Right ventricle myocardium inferior (tissue), 1 donor: ENCODE measurements at places on chromosomes 3 and 15.

- DNase-seq: no peak
Observed at GRCh38 chr15:59053482-59053881, 51.5 kb upstream of the CCNB2 start.

- DNase-seq: peak; percentile 37
Observed at GRCh38 chr3:13388816-13389215, 31.3 kb downstream of the NUP210 start.

- DNase-seq: no peak
Observed at GRCh38 chr3:100613721-100614390, 4.5 kb downstream of the ADGRG7 start.

DNA sequence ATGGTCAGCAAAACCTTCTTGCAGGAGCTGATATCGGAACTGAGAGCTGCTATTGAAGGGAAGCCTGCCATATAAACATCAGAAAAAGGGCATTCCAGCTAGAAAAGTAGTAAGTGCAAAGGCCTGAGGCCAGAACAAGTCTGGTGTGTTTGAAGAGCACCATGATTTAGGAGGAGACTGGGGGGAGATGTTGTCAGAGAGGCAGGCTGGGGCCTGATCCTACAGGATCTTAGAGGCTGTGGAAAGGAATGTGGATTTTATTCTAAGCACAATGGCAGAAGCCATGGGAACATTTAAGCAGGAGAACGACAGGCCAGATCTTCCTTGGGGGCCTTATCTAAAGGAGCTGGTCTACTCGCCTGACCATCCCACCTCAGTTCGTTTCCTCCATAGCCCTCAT, 5.1 kb upstream of the MUC13 start:
- DNase-seq: no peak

DNA sequence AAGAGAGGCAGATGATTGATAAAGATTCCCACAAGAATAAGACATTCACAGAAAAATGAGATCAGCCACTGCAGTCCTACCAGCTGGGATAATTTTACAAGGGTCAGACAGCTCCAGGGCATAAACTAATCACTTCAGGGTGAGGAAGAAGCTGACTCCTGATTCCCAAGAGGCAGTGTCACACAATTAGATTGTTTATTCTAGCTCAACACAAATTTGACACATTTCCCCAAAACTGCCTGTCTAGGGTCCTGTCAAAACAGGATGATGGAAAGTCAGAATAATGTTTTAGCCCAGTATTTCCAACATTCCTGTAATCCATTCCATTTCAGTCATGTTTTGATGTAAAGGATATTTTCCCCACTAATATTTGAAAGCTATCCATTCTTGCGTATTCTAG, 110.8 kb downstream of the TNIK start:
- no peak for DNase-seq

- no peak for DNase-seq
Observed at GRCh38 chr3:148856384-148856783, 8.7 kb upstream of the CPA3 start.

DNA sequence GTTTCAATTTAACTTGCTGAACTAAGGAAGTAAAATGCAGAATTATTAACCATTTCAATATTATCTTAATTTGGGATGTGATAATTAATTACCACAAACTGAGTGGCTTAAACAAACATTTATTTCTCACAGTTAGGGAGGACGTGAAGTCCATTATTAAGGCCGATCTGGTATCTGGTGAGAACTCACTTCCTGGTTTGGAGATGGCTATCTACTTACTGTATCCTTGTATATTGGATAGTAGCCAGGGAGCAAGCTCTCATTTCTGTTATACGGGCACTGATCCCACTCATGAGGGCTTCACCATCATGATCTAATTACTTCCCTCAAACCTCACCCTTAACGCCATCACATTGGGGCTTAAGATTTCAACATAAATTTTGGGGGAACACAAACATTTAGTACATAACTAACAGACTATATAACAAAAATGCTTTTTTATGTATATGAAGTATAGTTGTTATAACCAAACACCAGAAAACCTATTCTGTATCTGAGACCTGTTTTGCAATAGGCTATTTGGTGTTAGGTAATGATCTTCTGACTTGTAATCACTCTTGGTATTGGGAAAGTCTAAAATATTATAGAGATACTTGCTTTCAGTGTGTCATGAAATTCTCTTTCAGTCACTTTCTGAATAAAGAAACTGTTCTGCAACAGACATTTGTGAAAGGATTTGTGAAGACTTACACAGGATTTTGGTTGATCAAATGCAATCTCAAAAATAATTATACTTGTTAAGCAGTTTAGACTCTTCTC, 4.7 kb upstream of the KPNA4 start:
- no peak for DNase-seq

- no peak for DNase-seq
Observed at GRCh38 chr15:63446255-63446654, 58.1 kb upstream of the USP3 start.

GRCh38 chr3:143294188-143294587, 174.6 kb downstream of the CHST2 start:
- no peak for DNase-seq

DNA sequence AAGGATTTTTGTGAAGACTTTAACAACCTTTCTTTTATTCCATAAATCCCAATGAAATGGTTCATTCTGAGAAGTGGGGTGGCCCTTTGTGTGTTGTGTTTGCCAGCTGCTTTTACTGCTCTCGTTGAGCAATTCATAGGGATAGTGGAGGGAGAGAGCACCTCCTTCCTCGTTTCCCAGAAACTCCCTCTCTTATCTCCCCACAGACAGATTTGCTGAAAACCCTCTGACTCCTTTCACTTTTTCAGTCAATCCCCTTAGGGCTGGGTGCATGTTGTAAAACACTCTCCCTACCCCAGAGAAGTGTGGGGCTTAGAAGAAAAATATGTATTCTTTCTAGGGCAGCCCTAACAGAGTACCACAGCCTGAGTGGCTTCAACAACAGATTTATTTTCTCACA, 557.2 kb upstream of the RGMA start:
- no peak for DNase-seq

- DNase-seq: no peak
Observed at GRCh38 chr15:81043281-81043934, 42.7 kb downstream of the TLNRD1 start.

DNA sequence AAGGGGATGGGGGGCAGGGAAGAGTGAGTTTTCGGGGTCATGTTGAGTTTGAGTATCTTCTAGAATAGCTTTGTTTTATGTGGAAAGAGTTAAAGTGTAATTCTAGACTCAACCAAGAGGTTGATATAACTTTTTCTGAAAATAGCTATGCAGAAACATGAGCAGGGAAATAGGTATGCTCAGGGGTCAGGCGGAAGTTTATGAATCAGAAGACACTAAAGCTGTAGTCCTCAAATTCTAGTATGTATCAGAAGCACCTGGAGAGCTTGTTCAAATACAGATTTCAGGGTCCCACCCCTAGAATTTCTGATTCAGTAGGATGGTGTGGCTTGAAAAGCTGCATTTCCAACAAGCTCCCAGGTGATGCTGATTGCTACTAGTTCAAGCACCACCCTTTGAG, 37.6 kb upstream of the UBE2E2 start:
- DNase-seq: no peak

GRCh38 chr3:102715030-102715697, 280.3 kb downstream of the ZPLD1 start:
- DNase-seq: no peak

- no peak for DNase-seq
Observed at GRCh38 chr3:57691411-57692132, 1.3 kb downstream of the DENND6A start.

- no peak for DNase-seq
Observed at GRCh38 chr3:53005854-53006513, 39.9 kb downstream of the SFMBT1 start.
